Peyer's patch (tissue), 4 donors: ENCODE measurements at places on chromosomes 5 and 9. TPM values are rescaled to one million over a fixed set of nuclear protein-coding genes. Genes with fewer than 3 reads are reported as not detected.

RNF183 gene
- not detected for total RNA-seq

WNT8A gene
- total RNA-seq = not detected

PCDHGA2 gene
- total RNA-seq = 0.57 TPM

DNA sequence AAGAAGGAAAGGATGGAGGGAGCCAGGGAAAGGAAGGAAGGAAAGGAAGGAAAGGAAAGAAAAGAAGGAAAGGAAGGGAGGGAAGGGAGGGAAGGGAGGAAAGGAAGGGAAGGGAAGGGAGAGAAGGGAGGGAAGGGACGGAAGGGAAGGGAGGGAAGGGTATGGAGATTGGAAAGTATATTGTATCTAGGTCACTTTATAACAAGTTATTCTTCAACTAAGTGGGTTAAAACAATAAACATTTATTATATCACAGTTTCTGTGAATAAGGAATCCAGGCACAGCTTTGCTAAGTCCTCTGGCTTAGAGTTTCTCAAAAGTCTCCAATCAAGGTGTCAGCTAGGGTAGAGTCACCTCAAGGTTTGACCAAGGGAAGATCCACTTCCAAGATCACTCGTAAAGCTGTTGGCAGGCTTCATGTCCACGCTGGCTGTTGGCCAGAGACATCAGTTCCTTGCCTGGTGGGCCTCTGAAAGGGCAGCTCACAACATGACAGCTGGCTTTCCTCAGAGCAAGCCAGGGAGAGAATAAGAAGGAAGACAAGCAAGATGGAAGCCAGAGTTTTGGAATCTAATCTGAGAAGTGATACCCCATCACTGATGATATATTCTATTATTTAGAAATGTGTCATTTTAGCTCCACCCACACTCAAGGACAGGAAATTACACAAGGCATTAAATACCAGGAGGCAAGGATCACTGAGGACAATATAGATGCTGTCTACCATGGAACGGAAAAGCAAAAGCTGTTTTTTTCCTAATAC, 105.1 kb downstream of the DEPDC1B start:
- no peaks in the 10 kb centered on the region for H3K36me3 ChIP-seq
- H3K27ac ChIP-seq = no peak overlapping the region
- no peak for DNase-seq
- H3K4me3 ChIP-seq = no peak overlapping the region

DNA sequence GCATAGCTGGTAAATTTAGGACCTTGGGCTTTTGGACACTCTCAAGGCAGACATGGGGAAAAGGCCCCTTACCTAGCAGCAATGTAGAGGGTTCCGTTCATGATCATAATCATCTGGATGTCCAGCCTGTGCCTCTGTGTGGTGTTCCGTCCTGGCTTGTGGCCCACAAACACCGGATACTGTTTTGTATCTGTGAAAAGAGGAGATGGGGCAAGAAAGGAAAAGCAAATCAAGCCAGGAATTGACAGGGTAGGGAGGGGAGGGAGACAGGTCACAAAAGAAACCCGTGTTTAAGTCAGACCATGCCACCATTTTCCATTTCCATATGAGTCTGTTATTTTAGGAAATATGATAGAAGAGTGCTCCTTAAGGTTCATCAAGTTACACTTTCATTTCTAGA, 72.5 kb downstream of the SEMA6A start:
- no peaks in the 10 kb centered on the region for H3K36me3 ChIP-seq
- H3K27me3 ChIP-seq = no peaks in the 10 kb centered on the region
- DNase-seq = no peak
- no peak overlapping the region for H3K27ac ChIP-seq

SLC28A3 gene
- 8.4 TPM for total RNA-seq

DNA sequence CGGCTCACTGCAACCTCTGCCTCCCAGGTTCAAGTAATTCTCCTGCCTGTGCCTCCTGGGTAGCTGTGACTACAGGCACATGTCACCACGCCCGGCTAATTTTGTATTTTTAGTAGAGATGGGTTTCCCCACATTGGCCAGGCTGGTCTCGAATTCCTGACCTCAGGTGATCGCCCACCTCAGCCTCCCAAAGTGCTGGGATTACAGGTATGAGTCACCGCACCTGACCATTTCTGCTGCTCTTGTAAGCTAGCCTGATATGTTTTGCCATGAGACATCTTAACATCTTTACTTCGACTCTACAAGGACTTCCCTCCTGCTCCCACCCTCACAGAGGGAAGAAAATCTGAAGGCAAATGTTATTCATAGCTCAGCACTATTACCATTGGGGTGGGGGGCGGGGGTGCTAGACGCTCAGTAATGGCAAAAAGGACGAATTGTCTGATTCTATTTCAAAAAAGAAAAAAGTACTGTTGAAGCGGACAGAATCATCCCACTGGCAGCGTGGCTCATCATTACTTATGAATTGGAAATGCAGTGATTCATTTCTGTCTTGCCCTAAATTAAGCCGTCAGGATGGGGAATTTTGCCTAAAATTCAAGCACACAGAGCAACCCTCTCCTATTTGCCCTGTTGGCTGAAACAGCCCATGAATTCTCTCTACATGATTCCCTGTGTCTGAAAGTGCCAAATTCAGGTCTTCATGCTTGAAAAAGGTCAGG, 46.4 kb upstream of the WWC1 start:
- no peak overlapping the region for H3K27ac ChIP-seq
- DNase-seq = no peak
- no peak overlapping the region for H3K4me3 ChIP-seq
- H3K36me3 ChIP-seq = no peaks in the 10 kb centered on the region

KLF9 gene
- total RNA-seq = 40.6 TPM
